CD4-positive, alpha-beta T cell treated with Interferon alpha-2 for 1 hour (primary cell): ENCODE measurements at places on chromosomes 3 and 15.
A peak's percentile ranks its signal among the peaks of the same experiment; 100 is the strongest.

DNA sequence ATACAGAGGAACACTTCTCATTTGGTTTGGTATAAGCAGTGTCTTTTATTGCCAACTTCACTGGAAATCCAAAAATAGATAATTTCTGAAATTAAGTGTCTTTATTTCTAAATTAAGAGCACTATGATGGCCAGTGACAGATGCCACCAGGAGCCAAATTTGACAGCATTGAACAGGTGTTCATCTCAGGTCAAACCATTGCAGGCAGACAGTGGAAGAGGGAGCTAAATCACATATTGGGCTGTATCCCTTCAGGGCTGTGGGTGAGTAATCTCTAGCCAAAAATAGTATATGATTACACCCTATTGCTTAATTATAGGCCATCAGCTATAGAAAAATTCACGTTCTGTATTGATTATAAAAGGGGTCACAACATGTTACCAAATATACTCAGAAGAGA lies 457.7 kb downstream of the NAALADL2 start:
- no peak for DNase-seq

DNA sequence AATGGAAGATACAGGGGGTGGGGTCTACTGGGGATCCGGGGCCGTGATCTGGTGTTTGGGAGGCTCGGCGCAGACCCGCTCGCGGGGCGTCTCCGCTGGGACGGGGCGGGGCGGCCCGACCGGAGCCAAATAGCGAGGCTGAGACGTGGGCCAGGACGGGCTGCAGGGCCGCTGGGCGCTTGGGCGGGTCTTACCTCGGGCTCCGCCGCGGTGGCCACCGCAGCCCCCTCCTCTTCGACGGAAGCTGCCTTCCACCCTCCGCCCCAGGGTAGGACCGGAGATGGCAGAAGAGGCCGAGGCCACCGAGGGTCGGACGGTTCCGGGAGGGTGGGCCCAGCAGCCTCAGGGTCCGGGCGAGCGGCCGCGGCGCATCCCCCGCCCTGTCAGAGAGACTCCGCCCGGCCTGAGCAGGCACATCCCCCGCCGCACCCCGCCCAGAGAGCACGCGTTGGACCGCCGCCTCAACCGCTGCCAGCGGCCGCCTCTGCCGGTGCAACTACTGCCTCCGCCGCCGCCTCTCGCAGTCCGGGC lies 399 bp downstream of the MYO9A start:
- peak; percentile 69 for DNase-seq

- no peak for DNase-seq
Measured at GRCh38 chr3:42525212-42525611, 22.8 kb downstream of the VIPR1 start.

DNA sequence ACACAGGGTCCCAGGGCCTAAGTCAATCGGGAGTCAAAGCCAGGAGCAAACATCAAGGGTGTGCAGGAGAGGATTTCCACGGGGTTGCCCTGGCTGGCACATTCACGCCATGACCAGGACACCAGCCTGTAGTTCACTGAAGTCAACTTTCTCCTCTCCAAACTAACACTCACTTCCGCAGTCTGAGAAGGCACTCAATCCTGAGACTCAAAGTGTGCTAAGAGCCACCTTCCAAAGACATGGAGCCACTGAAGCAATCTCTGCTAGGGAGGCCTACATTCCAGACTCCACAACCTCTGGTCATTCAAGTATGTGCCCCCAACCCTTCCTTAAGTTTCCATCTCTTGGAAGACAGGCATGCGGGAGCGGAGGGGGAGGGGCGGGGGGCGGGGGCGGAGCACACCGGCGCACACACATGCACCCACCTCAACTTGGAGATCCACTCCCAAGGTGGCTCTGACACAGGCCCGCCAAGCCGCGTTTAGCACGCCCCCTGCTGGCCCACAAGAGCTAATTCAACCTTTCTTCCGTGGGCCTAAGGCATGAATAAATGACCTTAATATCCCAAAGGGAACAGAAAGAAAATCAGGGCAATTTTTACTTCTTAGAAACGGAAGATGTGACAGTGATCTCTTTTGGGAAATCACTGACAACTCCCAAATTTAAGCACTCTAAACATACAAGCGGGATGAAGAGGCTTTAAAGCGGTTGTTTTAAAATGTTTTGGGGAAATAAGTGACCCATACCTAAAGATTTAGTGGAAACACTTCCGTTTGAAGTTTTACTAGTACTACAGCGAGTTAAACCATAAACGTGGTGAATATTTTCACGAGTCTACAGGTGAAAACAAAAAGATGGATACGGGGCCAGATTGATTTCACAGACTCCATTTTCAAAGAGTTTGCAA lies 162.5 kb upstream of the CHRNA7 start:
- peak; percentile 66 for DNase-seq

- no peak for DNase-seq
Measured at GRCh38 chr3:72162649-72163184, 377.8 kb upstream of the PROK2 start.

GRCh38 chr3:198071602-198072287 lies 111.7 kb downstream of the LMLN start:
- DNase-seq, result peak; percentile 57

DNA sequence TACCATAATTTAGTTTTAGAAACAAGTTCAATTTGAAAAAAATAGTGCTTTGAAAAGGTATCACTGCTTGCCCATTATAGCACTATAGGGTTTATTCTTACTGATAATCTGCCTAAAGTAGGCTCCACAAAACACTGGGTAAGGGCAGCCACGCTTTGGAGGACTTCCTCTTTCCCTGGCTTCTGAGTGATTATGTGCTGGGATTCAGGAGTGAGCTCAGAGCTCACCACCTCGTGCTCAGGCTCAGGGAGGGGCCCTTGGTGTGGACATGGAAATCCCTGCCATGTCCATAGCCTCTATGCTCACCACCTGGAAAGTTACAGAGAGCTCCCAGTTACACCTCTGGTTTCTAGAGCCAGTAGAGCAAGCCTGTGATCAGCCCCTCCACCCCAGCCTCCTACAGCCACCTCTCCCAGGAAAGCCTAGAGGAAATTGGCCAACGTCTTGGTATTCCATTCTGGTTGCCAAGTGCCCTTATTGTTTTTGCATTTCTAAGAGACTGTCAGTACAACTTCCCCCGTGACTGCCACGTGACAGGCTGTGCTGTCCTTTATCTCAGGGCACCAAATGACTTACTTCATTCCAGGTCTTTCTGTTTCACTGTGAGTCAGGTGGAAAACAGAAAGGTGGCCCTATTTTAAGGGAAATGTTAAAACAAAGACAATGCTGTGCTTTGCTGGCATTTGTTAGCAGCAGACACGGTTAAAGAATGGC lies 316.0 kb downstream of the RORA start:
- no peak for DNase-seq

- DNase-seq, result no peak
Measured at GRCh38 chr15:70220490-70221096, 122.9 kb upstream of the TLE3 start.

DNA sequence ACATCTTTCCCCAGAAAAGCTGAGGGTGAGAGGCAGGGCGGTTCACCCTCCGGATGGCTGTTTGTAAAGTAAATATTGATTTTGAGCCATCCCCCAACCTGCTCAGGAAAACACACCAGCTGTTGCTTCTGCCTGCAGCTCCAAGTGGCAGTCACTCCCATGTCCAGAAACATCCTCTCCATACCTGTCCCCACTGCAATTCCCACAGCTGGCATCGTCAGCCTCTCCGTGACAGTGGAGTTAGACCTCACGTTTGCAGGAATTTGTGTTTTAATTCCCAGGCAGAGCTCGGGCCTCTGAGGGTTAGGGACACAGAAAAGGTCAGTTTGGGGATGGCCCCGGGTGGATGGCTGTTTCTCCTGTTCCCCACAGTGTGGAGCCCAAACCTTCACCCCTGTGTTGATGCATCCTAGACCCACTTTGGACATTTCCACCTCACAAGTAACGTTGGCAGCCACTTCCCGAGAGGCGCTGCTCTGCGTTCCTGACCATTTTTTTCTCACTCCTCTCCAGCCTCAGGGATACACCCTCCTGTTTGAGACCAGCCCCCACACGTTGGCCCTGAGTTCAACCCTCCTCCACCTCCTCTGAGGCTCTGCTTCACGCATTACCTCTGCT lies 11.8 kb upstream of the FAM174B start:
- DNase-seq, result no peak

DNA sequence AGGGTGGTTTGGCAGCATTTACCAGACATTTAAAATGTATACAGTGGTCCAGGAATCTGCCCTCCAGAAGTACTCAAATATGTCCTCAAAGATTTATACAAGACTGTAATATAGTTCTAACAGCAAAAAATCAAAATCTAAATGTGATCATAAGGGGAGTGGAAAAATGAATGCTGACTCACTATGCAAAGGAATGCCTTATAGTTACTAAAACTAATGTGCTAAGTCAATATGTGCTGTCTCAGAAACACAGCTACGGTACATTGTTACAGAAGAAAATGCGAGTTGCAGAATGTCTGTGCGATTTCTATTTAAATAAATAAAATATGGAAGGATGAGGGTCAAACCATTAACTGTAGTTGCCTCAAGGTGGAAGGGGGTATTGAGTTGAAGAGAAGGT lies 230.1 kb upstream of the UBE2E1 start:
- no peak for DNase-seq

GRCh38 chr3:151262871-151263525 lies 15.3 kb downstream of the P2RY14 start:
- no peak for DNase-seq

GRCh38 chr3:16477056-16477455 lies 36.4 kb downstream of the RFTN1 start:
- DNase-seq, result no peak

- DNase-seq, result no peak
Measured at GRCh38 chr3:166456286-166456685, 619.1 kb upstream of the BCHE start.

- DNase-seq, result no peak
Measured at GRCh38 chr3:71551311-71551919, 32.1 kb downstream of the FOXP1 start.

- DNase-seq, result no peak
Measured at GRCh38 chr3:101204246-101204645, 116.1 kb downstream of the IMPG2 start.

- no peak for DNase-seq
Measured at GRCh38 chr3:153513236-153513635, 351.2 kb downstream of the RAP2B start.

DNA sequence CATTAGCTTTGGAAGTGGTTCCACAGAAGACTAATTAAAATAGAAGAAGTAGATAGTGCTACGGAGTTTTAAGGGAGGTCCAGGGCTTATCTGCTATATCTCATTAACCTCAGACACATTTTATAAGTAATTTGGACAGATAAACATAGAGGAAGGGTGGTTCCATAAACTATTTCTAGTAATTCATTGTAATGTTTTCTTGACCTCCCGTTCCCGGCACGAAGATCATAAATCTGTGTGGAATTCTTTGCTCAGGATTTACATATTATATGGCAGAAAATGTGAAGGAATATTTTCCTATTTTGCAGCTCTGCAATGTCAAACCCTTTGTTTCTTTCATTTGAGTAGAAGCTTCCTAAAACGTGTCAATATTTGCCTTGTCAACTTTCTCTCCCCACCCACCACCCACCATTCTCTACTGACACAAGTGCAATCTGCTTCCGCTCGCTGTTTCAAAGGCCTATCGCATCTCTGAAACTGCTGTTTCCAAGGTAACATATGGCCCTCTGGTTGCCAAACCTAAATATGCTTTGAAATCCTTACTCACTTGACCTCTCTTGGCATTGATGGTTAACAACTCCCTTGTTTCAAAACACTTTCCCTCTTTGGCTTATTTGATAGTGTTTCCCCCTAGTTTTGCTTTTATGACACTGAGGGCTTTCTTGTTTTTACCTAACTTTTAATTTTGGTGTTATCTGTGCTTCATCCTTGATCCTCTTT lies 21.4 kb upstream of the PLSCR5 start:
- DNase-seq, result no peak

GRCh38 chr3:4722103-4722502 lies 229.0 kb downstream of the ITPR1 start:
- peak; percentile 56 for DNase-seq

DNA sequence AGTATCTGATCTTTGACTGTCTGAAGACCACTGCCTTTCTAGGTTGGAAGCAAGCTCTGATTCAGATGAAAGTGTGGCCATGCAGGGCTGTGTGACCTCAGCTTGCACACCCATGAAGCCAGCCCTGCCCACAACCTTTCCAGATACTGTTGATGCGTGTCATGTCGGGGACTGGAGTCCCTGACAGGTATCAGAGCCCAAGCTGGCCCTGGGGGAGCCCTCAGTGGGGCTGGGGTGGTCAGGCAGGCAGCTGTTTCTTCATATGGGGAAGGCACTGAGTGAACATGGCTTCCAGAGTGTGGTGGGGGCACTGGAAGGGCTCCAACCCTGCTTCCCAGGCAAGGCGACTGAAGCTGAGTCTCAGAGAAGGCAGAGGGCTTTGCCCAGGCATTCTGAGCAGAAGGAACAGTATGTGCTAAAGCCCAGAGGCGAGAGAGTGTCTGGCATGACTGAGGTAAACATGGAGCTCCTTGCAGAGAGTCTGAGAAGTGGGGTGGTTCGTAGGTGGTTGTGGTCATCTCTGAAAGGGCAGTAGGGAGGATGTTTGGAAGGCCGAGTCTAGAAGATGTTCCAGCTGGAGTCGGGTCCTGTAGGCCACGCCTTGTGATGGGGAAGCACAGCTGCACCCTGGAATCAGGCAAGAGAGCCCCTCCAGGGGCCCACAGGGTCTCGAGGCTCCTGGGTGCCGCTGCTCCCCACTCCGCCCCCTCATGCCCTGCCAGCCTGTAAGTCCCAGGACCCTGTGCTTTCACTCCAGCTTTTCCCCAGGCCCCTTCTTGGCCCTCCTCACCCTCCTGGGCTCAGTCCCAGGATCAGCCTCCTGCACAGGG lies 122.2 kb downstream of the EEFSEC start:
- DNase-seq, result no peak

GRCh38 chr15:80888846-80889245 lies 100.8 kb downstream of the MESD start:
- no peak for DNase-seq

- DNase-seq, result no peak
Measured at GRCh38 chr15:91422797-91423196, 322.7 kb downstream of the SV2B start.

GRCh38 chr3:16548721-16549120 lies 35.2 kb upstream of the RFTN1 start:
- no peak for DNase-seq

GRCh38 chr3:160691151-160691550 lies 14.2 kb downstream of the ARL14 start:
- DNase-seq, result no peak

DNA sequence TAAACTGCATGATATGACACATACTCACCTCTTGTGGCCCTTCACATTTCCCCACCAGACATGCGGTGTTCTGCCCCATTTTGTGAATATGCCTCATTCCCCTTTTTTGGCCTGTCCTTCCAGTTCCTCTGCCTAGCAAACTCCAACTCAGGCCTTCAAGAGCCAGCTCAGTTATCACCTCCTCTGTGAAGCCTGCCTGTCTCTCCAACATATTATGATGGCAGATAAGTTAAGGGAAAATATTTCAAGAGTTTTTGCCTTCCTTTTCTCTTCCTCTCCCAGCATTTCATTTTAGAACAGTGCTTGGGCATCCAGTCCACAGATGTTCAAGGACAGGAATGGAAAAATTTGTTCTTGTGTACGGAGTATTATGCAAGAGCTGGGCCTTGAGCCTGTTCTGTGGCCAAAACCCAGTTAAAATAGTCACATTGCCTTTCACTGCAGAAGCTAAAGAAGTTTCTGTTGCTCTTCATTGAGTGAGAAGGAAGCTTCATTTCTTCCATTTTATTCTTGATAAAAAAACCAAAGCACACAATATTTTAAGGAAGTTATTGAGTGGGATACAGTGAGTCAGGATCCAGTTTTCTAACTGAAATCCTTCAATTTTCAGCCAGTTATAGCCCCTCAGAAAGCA lies 192.0 kb downstream of the GHSR start:
- no peak for DNase-seq
